ENCODE measurements at places on chromosomes 2 and 18. TPM values are rescaled to one million over a fixed set of nuclear protein-coding genes. Genes with fewer than 3 reads are reported as not detected.

The ANKRD29 gene
- total RNA-seq, result not detected

The SCN7A gene
- not detected for total RNA-seq

The DQX1 gene
- not detected for total RNA-seq

GRCh38 chr18:7269942-7270341 lies 39.1 kb downstream of the LRRC30 start:
- DNase-seq, result no peak

GRCh38 chr2:180385601-180386201 lies 378.6 kb upstream of the CWC22 start:
- no peak for DNase-seq

DNA sequence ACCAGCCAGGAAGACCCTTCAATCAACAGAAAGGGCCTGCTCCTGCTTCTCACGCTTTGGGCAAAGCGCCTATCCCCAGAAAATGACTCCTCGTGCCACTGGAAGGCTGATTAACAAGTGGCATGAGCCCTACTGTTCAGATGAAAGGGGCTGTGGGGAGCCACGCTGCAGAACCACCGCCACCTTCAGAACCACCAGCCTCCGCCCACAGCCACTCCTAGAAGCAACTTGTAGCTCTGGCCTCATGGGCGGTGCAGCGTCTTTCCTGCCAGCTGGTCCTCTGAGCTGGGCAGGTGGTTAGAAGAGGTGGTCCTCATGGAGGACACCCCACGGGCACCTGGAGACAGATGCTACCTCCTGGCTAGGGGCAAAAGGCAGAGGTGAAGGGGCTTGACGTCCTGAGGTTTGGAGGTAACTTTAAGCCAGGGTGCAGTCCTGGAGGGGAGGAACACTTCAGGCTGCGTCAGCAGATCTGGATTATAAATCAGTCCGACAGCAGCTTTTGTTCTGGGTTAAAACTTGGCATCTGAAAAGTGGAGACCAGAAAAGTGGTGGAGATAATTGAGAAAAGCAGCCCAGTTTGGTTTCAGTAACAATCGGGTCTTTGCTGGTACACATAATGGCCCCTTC lies 861 bp upstream of the SEMA4C start:
- peak; percentile 59 for DNase-seq

DNA sequence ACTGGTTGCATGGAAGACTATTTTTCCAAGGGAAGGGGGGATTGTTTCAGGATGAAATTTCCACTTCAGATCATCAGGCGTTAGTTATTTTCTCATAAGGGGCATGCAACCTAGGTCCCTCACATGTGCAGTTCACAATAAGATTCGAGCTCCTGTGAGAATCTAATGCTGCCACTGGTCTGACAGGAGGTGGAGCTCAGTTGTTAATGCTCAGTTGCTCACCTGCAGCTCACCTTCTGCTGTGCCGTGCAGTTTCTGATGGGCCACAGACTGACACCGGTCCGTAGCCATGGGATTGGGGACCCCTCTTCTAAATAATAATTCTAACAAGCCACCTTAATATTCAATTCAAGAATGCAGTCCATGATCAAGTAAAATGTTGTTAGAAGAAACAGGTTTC lies 34.9 kb downstream of the PLCL1 start:
- DNase-seq, result peak; percentile 35

The PID1 gene
- total RNA-seq, result not detected

GRCh38 chr2:43328832-43329231 lies 102.4 kb upstream of the ZFP36L2 start:
- DNase-seq, result no peak

- DNase-seq, result peak; percentile 16
These were observed 122.4 kb upstream of the LINC00305 start for GRCh38 chr18:64271246-64271645.

The ACVR1 gene
- 1.9 TPM for total RNA-seq

DNA sequence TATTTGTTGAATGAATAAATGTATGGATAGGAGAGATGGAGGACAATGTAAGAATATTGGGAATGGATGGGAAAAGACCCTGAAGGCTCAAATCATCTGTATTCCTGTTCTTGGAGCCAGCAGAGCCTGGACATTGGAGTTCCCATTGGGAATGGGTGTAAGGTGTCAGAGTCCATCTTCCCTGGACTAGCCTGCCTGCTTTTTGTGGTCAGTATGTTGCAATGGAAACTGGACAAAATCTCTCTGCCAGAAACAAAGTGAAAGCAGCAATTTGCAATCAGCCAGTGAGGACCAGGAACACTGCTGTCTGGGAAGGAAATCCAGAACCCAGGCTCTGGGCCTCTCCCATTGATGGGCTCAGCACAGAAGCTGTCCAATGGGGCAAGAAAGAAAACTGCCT lies 83.5 kb upstream of the SKOR2 start:
- no peak for DNase-seq

Measured in G401 (cell line).